ENCODE measurements at places on chromosomes 12 and 14.

GRCh38 chr14:100836941-100837804 lies 11.3 kb downstream of the MEG3 start:
- 0 out of 2 replicates have a peak overlapping the region, but pooled peaks have one; percentile 34 for H3K4me3 ChIP-seq
- no peak for DNase-seq
- H3K27me3 ChIP-seq, result peaks cover 48% of the 10 kb centered on the region
- no peak overlapping the region for H3K27ac ChIP-seq

DNA sequence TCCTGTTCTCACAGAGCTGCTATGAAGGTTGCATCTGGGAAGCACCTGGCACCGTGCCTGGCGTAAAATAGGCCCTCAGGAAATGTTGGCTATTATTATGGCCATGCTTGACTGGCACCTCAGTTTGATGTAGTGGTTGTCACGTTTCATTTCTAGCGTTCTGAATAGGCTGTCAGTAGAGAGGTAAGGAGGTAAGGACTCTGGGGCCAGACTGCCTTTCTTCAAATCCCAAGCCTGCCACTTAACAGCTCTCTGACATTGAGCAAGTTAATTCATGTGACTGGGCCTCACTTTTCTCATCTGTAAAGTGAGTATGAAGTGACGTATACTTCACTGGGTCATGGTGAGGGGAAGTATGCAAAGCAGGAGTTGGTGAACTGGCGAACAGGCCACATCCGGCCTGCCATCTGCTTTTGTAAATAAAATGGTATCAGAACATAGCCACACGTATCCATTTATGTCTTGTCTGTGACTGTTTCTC lies 196.2 kb downstream of the CACNA1C start:
- peak overlapping the region; percentile 49 for H3K4me3 ChIP-seq
- peak; percentile 68 for DNase-seq
- H3K27me3 ChIP-seq, result peaks cover 4% of the 10 kb centered on the region
- peaks cover 3% of the 10 kb centered on the region for H3K36me3 ChIP-seq
- H3K4me1 ChIP-seq, result peaks cover 78% of the 10 kb centered on the region

- peaks cover 23% of the 10 kb centered on the region for H3K27me3 ChIP-seq
- no peak overlapping the region for H3K4me3 ChIP-seq
- H3K27ac ChIP-seq, result no peak overlapping the region
- DNase-seq, result no peak
These were observed 18.2 kb upstream of the RD3L start for GRCh38 chr14:103960457-103961055.

GRCh38 chr14:74973003-74973653 lies 17.7 kb upstream of the PGF start:
- peaks cover 6% of the 10 kb centered on the region for H3K27me3 ChIP-seq
- no peaks in the 10 kb centered on the region for H3K36me3 ChIP-seq
- peaks cover 3% of the 10 kb centered on the region for H3K4me1 ChIP-seq
- no peak overlapping the region for H3K4me3 ChIP-seq
- no peak overlapping the region for H3K27ac ChIP-seq
- DNase-seq, result no peak

GRCh38 chr12:87943762-87944161 lies 85.4 kb downstream of the C12orf50 start:
- no peak overlapping the region for H3K4me3 ChIP-seq
- no peaks in the 10 kb centered on the region for H3K27me3 ChIP-seq
- no peak overlapping the region for H3K27ac ChIP-seq
- DNase-seq, result no peak
- no peaks in the 10 kb centered on the region for H3K36me3 ChIP-seq

- H3K36me3 ChIP-seq, result no peaks in the 10 kb centered on the region
- DNase-seq, result no peak
- no peaks in the 10 kb centered on the region for H3K4me1 ChIP-seq
- no peak overlapping the region for H3K4me3 ChIP-seq
These were observed 34.8 kb downstream of the DEGS2 start for GRCh38 chr14:100124551-100125088.

DNA sequence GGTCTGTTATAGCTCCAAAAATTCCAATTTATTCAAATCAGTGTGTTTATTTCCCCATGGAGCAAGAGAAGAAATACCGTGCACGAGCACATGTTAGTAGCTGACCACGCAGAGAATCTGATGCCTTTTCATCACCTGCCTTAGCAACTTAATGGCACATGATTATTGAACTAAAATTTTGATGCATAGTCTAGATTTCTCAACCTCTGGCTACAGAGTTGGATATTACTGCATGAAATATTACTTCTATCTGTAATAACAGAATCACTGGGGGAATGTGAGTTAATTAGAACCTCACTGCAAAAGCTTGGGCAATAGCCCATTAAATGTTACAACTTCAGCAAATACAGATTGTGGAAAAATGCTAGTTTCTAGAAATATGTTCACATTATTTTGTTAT lies 335.8 kb downstream of the FLRT2 start:
- no peak for DNase-seq
- no peaks in the 10 kb centered on the region for H3K27me3 ChIP-seq
- H3K4me1 ChIP-seq, result no peaks in the 10 kb centered on the region

- DNase-seq, result no peak
- H3K36me3 ChIP-seq, result no peaks in the 10 kb centered on the region
These were observed 16.5 kb downstream of the ETNK1 start for GRCh38 chr12:22641353-22642053.

DNA sequence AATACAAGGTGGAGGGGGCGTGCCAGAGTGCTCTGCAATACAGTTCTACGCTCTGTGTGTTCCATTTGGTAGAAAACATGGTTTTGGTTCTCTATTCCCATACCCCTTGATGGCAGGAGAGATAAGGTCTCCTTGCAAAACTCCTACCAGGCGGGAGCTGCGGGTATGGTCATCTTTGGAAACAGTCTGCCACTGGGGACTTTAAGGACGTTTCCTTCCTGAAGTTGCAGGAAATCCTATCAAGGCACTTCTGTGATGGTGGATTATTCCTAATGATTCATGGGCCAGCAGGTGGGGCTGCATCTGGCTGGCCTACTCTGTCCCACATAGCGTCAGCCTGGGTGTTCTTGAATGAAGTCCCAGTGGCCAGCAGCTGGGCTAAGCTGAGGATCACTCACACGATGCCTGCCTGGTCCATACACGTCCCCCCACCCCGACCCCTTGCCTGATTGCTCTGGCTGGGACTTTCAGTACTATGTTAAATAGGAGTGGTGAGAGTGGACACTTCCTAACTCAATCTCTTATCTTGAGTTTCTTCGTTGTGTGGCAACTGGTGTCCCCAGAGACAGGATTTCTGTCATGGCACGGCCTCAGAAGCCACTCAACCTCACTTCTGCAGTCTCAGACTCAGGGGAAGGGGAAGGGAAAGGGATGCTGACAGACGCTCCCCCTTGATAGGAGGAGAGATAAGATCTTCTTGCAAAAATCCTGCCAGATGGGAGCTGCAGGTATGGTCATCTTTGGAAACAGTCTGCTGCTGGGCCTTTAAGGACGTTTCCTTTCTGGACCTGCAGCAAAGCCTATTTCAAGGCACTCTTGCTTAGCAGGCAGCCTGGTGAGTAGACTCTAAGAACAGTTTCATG lies 61.0 kb upstream of the FKBP4 start:
- no peaks in the 10 kb centered on the region for H3K4me1 ChIP-seq
- no peak overlapping the region for H3K4me3 ChIP-seq
- H3K36me3 ChIP-seq, result no peaks in the 10 kb centered on the region
- no peak overlapping the region for H3K27ac ChIP-seq
- DNase-seq, result no peak

DNA sequence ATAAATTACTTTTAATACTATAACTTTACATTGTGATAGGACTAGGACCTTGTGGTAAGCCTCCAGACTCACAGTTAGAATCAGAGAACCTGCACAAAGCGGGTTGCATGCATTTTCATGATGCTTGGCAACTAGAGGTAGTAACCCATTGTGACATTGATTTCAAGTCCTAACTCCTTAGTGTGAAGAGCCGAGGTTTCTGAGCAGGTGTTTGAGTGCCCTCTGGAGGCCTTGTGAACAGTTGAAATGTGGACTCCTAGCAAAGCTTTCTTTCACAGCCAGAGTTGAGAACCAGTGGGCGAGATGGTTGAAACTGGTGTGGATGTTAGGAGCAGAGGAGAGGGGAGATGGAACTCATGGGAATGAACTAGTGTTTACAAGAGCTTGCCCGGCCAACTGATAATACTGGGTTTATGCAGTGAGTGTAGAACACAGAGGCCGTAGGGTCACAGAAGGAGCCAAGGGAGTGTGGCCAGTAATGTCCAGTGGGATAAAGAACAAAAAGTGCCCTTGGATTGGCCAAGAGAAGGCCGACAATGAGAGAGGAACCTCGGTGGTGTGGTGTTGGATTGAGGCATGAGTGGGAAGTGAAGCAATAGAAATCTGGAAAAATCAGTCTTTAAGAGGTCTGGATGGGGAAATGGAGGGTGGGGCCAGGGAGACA lies 10.9 kb downstream of the ZNF664 start:
- H3K27me3 ChIP-seq, result no peaks in the 10 kb centered on the region
- peaks cover 11% of the 10 kb centered on the region for H3K4me1 ChIP-seq
- H3K36me3 ChIP-seq, result peaks cover 9% of the 10 kb centered on the region
- DNase-seq, result peak; percentile 53
- H3K27ac ChIP-seq, result no peak overlapping the region

- H3K27ac ChIP-seq, result no peak overlapping the region
- no peak overlapping the region for H3K4me3 ChIP-seq
- peaks cover 10% of the 10 kb centered on the region for H3K4me1 ChIP-seq
- peaks cover 19% of the 10 kb centered on the region for H3K27me3 ChIP-seq
- no peaks in the 10 kb centered on the region for H3K36me3 ChIP-seq
These were observed 19.4 kb upstream of the PTGDR start for GRCh38 chr14:52248057-52248456.

DNA sequence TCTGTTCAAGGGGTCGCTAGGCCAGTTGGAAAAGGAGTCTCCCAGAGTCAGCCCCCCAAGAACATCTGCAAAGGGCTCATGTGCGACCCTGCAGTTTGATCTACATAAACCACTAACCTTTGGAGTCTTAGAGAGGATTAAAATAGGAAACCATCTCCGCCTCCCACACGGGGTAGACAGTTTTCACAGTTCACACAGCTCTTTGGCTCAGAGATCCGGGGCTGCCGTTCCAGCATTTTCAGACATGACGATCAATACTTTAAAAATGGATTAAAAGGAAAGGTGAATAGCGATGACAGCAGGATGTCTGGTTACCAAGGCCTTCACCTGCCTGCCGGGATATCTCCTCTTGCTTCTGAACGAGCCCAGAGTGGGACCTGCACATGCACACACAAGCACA lies 59.8 kb upstream of the BCL11B start:
- no peaks in the 10 kb centered on the region for H3K36me3 ChIP-seq
- peaks cover 30% of the 10 kb centered on the region for H3K27me3 ChIP-seq
- no peaks in the 10 kb centered on the region for H3K4me1 ChIP-seq
- H3K27ac ChIP-seq, result no peak overlapping the region
- H3K4me3 ChIP-seq, result no peak overlapping the region
- DNase-seq, result no peak

DNA sequence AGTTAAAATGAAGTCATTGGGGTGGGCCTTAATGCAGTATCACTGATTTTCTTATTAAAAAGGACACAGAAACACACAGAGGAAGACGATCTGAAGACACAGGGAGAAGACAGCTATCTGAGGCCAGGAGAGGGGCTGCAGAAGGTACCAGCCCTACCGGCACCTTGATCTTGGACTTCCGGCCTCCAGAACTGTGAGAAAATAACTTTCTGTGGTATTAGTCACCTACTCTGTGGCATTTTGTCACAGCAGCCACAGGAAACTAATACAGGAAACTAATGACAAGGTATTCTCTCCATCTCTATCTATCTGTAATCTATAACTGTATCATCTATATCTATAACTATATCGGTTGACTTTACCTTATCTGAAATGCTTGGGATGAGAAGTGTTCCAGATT lies 1149.5 kb downstream of the BCL11B start:
- DNase-seq, result no peak
- H3K4me1 ChIP-seq, result no peaks in the 10 kb centered on the region
- no peak overlapping the region for H3K27ac ChIP-seq
- H3K4me3 ChIP-seq, result no peak overlapping the region
- H3K27me3 ChIP-seq, result no peaks in the 10 kb centered on the region

DNA sequence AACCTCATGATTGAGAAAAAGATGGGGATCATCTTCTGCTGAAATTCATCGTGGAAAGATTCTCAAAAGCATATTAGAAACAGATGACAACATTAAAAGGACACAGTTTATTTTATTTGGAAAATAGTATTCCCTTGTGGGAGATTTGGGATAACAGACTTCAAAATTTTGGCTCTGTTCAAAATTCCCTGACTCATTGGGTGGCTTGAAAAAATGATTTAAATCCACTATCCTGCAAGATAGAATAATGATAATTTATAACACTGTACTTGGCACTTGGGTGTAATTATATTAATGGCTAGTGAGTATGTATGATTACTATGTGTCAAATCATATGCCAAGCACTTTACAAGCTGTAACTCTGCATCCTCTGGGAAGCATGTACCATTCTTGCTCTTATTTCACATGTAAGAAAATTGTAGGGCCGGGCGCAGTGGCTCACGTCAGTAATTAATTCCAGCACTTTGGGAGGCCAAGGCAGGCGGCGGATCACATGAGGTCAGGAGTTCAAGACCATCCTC lies 128.8 kb downstream of the LMNTD1 start:
- no peak overlapping the region for H3K27ac ChIP-seq
- H3K27me3 ChIP-seq, result no peaks in the 10 kb centered on the region
- no peaks in the 10 kb centered on the region for H3K36me3 ChIP-seq

GRCh38 chr14:24093207-24093900 lies 757 bp upstream of the PCK2 start:
- H3K27ac ChIP-seq, result peak overlapping the region; percentile 86
- peaks cover 4% of the 10 kb centered on the region for H3K36me3 ChIP-seq
- no peak for DNase-seq
- H3K4me1 ChIP-seq, result peaks cover 26% of the 10 kb centered on the region

DNA sequence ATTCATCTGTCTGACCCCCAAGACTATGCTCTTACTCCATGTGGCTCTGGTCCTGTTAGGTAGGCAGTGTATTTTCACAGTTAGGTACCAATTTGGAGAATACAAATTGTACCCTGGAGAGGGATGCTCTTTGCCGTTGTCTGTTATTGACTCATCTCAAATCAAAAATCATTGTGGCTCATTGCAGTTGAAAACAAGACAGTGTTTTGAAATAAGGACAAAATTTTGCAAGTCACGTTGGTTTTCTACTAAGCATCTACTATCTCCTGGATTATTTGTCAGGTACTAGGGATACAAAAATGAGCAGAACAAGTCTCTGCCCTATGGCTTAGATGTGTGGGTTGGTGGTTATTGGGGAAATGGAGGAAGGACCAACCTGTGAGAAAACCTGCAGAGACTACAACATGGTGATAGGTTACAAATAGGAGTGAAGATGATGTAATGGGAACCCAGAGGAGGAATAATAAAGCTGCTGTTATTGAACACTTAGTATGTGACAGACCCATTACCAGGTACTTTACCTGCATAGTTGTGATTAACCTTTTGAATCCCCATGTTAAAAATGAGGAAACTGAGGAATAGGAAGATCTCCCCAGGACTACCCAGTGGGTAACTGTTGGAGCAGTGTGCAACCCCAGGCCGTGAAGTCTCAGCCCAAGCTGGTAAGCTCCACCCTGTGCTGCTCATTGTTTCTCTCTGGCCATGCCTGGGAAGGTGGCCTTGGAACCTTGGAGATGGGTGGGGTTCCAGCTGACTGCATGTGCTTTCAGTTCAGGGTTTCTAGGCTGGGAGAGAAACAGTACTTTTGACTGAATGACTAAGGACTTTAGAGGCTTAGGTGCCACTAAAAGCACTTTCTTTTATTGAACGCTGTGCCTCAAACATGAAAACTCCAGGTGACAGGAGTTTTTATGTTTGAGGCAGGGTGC lies 72.9 kb upstream of the SRSF5 start:
- no peak for DNase-seq
- H3K27me3 ChIP-seq, result no peaks in the 10 kb centered on the region
- peaks cover 20% of the 10 kb centered on the region for H3K4me1 ChIP-seq
- H3K36me3 ChIP-seq, result no peaks in the 10 kb centered on the region
- H3K4me3 ChIP-seq, result no peak overlapping the region
- no peak overlapping the region for H3K27ac ChIP-seq
